Osteoblast (primary cell): ENCODE measurements at places on chromosomes 3 and 15. TPM values are rescaled to one million over a fixed set of nuclear protein-coding genes. Genes with fewer than 3 reads are reported as not detected.

GRCh38 chr3:178028933-178029332 is 507.3 kb upstream of the KCNMB2 start:
- DNase-seq, result no peak

DNA sequence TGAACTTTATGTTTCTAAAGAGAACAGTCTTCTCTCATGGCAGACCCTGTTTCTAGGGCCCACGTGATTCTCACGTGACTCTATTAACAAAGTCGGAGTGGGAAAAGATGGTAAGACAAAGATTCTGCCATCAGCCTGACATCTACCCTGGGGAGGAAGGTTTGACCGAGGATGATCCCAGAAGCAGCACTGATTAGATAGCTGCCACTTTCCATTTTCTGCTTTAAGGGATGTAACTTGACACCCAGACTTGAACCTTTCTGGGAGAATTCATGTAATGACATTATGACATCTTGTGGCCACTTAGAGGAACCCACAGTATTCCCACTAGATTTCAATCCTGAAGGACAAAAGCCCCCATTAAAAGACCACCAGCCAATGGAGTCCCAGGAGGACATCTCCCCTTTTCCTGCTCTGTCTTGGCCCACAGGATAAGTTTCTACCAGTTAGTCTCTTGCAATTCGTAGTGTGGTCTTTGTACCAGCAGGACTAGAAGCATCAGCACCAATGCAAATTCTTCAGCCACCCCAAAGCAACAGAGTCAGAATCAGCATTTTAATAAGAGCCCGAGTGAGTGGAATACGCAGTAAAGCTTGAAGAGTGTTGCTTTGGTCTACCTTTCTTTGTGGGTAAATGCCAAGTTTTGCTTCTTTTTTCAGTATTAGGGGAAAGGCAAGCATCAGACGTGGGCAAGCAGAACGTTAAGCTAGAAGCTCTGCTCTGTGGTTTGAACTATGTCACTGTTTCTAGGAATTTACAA is 480.5 kb upstream of the PROK2 start:
- no peak for DNase-seq

DNA sequence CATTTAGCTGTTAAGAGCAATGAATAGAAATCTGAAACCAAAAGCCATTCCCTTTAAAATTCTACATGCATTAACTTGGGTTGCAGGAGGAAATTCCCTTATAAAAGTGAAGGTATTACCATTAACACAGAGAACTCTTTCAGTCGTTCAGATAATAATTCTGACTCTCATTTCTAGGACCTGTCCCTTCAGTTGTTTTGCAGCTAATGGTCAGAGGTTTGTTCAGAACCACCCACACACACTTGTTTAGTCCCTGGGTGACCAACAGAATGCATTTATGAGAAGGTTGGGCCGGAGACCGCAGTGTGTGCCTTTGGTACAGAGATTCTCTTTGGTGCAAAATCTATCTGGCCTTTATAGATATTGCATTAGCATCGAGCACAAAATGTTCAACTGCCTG is 492.5 kb downstream of the NLGN1 start:
- DNase-seq, result no peak

CPNE9 gene
- not detected in 2 replicates for total RNA-seq

PHLDB2 gene
- total RNA-seq, result 96.4 and 107 TPM in 2 replicates

DNA sequence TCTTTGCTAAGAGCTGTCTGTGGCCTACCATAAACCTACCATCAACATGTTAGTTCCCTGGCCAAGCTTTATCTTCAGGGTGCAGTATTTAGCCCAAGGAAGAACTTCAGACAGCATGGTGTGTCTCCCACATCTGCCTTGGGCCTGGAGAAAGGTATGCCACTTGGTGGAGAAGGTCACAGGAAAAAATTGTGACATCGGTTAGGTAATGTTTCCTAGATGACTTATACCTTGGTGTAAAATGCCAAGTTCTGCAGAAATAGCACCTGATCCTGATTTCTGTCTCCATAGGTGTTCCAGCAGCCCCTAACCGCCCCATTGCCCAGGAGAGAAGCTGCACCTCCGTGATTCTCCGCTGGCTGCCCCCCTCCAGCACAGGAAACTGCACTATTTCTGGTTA is 33.0 kb upstream of the UMPS start:
- no peak for DNase-seq

KCNMB3 gene
- 1.8 TPM in 2 replicates for total RNA-seq

- DNase-seq, result no peak
These were observed 27.1 kb downstream of the IP6K1 start for GRCh38 chr3:49759226-49759625.

DNA sequence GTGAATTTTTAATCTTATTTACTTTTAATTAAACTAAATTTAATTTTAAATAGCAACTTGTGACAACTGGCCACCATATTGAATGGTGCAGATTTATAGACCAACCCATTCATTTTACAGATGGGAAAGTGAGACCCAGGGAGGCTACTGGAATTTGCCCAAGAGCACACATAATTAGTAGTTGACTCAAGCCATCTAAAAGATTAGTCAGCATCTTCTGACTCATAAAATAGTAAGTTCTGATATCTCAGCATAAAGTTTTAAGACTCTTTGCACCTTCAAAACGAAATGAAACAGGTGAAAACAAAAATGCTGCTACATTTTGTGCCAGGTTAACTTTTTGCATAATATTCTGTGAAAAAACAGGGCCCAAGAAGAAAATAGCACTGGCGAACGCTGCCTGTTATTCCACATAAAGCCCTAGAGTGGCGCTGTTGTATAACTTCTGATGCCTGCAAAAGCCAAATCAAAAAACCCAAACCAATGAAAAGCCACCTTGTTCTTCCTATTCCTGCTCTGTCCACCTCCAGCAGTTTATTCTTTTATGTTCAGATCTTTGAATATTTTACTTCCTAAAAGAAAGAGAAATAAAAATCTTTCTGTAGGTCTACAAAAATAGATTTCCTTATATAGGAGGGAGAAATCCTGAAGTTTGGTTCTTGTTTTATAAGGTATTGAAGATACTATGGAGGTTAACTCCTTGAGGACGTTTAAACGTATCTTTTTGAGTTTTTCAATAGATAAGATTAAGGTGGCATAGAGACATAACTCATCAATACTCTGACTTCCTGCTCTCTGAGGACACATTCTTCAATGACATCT is 62.8 kb downstream of the OTOL1 start:
- no peak for DNase-seq

GRCh38 chr3:153621953-153622352 is 459.9 kb downstream of the RAP2B start:
- DNase-seq, result no peak

- no peak for DNase-seq
These were observed 49.4 kb downstream of the TM2D3 start for GRCh38 chr15:101602801-101603200.

ANKRD34C gene
- not detected in 2 replicates for total RNA-seq

DNA sequence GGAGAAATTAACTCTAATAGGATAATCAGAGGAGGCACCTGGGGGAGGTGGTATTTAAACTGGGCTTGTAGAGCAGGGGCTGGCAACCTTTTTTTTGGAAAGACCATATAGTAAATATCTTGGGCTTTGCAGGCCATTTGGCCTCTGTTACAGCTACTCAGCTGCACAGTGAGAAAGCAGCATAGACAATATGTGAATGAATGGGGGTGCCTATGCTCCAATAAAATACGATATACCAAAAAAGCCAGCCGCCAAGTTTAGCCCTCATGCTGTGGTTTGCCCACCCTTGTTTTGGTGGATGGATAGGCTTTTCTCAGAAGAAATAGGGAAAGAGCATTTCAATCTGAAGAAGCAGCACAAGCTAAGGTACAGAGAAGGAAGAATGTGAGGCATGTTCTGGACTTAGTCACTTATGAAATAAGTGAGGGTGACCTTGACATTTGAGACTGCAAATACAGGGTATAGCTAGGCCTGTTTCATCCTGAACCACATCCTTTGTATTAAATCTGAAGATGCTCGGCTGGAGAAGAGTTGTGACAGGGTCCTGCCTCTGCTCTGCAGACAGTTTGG is 131.0 kb upstream of the NR2E3 start:
- DNase-seq, result no peak

- DNase-seq, result peak; percentile 36
These were observed 641 bp downstream of the OPA1 start for GRCh38 chr3:193593668-193594030.

- no peak for DNase-seq
These were observed 22.4 kb downstream of the ISG20 start for GRCh38 chr15:88661041-88661700.

DCBLD2 gene
- total RNA-seq, result 187 and 278 TPM in 2 replicates

DNA sequence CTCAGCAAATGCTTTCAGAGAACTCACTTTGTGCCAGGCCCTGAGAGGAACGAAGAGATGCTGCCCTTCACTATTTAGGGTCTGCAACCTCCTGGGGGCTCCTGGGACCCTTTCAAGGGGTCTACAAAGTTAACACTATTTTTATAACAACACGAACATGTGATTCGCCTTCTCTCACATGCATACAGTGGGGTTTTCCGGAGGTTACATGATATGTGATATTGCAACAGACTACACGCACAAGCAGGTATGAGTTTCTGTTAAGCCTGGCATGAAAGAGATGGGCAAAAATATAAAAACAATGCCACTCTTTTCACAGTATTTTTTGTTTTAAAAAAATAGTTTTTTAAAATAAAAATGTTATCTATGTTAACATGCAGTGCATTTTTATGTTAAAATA is 10.3 kb downstream of the STARD5 start:
- DNase-seq, result no peak

GRCh38 chr3:9249273-9250192 is at the start of gene SRGAP3:
Gene SRGAP3 (minus strand): TSS chr3:9249646. CDS start chr3:9248951, 695 bp downstream.
- DNase-seq, result peak; percentile 97

WDR72 gene
- total RNA-seq, result not detected in 2 replicates

BLM gene
- total RNA-seq, result 1.4 and 1.5 TPM in 2 replicates
